ENCODE measurements at places on chromosomes 6 and 20. TPM values are rescaled to one million over a fixed set of nuclear protein-coding genes. Genes with fewer than 3 reads are reported as not detected.

GRCh38 chr20:56422076-56422823 lies 10.2 kb downstream of the CASS4 start:
- no peak for DNase-seq

Gene RIPOR3
- total RNA-seq = 3.3 TPM

Gene HLA-DMB
- 6.9 TPM for total RNA-seq

DNA sequence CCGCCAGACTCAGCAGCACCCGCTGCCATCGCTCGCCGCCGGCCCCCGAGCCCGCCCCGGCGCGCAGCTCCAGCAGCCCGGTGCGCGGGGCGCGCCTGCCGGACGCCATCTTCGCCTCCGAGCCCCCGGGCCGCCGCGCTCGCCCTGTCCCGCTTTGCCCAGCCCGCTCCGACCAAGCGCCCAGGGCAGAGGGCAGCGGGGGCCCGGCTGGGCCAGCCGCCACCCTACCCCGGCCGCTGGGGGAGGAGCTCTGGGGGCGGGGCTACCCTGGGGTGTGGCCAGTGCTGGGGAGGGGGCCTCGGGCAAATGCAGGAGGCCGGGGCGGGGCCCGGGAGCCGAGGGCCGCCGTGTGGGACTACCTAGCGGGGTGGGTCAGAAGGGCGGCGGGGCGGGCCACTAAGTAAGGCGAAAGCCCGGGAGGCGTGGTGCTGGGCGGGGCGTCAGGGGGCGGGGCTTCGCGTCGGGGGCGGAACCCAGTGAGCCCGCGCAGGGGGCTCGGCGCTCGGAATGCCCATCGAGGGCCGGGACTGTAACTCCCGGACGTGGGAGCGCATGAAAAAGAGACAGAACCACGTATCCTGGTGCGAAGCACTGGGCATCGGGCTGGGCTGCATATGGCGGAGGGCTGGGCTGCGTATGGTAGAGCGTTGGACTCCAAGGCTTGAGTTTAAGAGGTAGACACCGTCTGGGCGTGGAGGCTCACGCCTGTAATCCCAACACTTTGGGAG lies at the start of gene SNTA1:
SNTA1 (minus strand) TSS at position 252 of the 728 bp plus-strand sequence; CDS start at position 109, 143 bp downstream.
- DNase-seq = peak; percentile 94

GRCh38 chr6:136550330-136551071 lies at the start of gene MAP7:
MAP7 (minus strand) TSS chr6:136550422; CDS start chr6:136550408, 14 bp downstream.
- peak; percentile 64 for DNase-seq

DNA sequence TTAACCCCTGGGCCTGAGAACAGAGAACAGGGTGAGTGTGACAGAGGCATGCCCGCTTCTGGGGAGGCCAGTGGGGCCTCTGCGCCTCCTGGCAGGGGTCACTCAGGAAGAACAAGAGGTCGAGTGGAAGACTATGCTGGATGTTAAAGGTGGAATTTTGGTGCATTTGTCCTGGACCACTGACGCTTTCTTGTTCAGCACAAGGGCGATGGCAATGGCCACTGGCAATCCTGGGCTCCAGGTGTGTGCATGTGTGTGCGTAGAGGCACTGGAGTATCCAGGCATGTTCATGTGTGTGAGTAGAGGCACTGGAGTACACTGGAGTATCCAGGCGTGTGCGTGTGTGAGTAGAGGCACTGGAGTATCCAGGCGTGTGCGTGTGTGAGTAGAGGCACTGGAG lies 23.5 kb upstream of the NPBWR2 start:
- no peak for DNase-seq

DNA sequence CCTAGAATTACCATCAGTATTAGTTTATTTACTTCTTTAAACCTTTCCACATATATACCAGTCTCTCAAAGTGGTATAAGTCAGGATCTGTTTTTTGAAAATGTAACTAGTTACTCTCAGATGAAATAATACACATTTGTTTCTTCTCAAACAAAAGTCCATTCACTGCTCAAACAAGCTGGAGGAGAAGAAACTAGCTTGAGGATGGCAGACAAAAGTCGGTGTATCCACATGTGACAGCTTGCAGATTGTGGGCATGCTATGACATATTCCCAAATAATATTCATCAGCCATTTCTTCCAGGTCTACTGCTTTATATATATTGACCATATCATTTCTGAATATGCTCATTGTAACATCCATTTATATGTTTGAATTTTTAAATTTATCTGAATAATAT lies 197.4 kb upstream of the KCNQ5 start:
- DNase-seq = no peak

Gene HTR1E
- not detected for total RNA-seq

Gene GPR6
- not detected for total RNA-seq

Gene TCP11
- not detected for total RNA-seq

GRCh38 chr20:57449398-57450354 lies 58.5 kb downstream of the RBM38 start:
- no peak for DNase-seq

DNA sequence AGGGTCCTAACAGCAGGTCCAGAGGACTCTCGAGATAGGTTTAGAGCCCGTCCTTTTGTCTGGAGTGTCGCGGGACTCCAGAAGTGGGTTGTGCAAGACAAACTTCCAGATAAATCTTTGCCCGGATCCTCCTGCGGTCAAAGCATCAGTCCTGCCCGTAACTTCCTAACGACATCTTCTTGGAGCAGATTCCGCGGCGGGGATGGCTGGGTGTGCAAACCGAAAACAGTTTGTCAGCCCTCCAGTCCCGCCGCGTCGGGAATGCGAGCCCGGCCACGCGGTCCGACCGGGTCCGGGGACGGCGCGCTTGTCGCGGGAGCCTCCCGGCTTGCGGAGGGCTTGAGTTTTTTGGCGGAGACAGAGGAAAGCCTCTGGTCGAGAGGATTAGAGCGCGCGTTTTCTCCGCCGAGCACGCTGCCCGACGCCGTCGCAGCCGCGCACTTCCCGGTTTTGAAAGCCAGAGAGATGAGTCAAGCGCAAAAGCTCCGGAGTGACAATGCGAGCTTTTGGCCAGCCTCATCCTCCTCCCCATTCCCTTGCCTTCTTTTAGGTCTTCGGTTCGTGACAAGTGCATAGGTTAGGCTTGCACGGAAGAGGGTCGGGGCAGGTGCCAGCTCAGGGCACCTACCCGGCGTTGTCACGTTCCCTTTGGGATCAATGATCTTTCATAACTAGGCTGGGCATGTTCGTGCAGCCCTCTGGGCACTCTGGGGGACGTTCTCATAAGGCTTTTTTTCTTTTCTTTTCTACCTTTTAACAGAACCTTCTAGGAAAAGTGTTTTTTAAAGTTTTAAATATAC lies 91.3 kb upstream of the PRDM1 start:
- peak; percentile 57 for DNase-seq

Gene CDS2
- total RNA-seq = 57.7 TPM

GRCh38 chr6:16635810-16636602 lies 125.3 kb downstream of the ATXN1 start:
- DNase-seq = no peak

DNA sequence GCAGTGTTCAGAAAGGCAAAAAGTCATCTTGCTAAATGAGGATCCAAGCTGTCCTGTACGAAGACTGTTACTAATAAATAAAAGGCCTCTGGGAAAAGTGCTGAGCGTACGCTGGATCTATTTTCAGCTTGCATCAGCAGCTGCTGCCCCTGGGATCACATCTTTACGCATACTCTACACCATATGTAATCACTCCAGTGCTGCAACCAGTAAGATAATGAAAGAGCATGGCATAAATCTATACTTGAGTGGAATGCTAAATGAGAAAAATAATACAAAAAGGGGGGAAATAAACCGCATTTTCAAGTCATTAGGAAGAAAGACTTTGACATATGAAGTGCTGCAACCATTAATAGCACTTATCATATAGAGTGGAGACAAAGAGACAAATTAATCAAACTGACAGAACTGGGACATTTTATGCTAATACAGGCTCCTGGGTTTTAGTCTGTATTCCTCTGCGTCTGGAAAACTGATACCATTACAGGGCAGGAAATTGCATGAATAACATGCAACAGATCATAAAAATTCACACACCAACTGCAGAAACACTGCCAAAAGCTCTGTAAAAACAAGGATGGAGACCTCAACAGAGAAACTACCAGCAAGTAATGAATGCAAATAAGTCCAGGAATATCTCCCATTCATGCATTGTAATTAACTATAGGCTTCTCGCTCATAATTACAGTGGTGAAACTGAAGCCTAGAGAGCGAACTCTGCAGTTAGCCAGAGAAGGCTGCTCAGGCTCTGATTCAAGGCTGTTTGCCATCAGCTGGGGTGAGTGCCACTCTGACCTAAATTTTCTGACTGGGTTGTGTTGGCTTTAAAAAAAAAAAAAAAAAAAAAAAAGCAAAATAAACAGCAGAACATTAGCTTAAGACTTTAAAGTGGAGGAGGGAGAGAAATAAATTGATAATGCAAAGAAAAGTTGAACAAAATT lies 83.8 kb downstream of the GJA10 start:
- no peak for DNase-seq

- DNase-seq = no peak
These were observed 17.2 kb upstream of the TAGAP start for GRCh38 chr6:159061805-159062563.

Gene CPXM1
- total RNA-seq = 4.3 TPM

DNA sequence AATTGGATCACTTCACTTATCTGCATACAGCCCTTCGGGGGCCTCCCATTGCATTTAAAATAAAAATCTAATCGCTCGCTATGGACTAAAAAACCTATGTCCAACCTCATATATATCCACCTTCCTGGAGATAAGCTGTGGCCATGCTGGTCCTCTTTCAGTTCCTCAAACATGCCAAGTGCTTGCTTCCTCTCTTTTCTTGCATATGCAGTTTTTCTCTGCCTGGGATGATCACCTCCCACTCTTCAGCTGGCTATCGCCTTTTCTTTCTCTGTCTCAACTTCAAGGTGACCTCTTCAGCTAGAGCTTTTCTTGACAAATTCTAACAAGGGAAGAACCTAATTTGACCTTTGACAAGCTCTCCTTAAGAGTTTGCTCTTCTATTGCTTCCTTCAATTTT lies 5.6 kb upstream of the TFB1M start:
- DNase-seq = no peak

GRCh38 chr6:37442416-37443215 lies 9.6 kb downstream of the CMTR1 start:
- no peak for DNase-seq

- DNase-seq = no peak
These were observed 147.2 kb downstream of the PCSK2 start for GRCh38 chr20:17374086-17374485.

Gene KHDC1L
- total RNA-seq = not detected

Gene IL17A
- not detected for total RNA-seq

- no peak for DNase-seq
These were observed 11.0 kb downstream of the SCUBE3 start for GRCh38 chr6:35224720-35225119.

- no peak for DNase-seq
These were observed 43.1 kb upstream of the ZNF831 start for GRCh38 chr20:59120491-59120890.

DNA sequence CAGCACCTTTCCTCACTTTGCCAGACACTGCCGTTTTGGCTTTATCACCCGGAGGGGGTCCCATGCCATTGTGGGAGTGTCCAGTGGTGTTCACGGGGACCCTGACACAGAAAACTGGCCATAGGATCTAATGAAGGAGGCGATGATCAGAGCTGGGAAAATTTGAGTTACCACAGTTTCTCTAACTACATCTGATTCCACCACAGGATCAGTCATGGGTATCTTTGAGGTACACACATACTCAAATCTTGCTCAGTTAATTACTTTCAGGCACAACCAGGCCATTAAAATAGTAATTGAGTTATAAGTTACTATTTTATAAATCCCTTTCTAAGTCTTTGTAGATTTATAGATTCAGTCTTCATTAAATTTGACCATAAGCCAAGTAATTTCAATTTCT lies 215.1 kb downstream of the PRL start:
- DNase-seq = no peak

GRCh38 chr20:48795732-48796131 lies 32.1 kb downstream of the PREX1 start:
- DNase-seq = no peak

- DNase-seq = no peak
These were observed 1.1 kb downstream of the CENPB start for GRCh38 chr20:3785240-3786125.

DNA sequence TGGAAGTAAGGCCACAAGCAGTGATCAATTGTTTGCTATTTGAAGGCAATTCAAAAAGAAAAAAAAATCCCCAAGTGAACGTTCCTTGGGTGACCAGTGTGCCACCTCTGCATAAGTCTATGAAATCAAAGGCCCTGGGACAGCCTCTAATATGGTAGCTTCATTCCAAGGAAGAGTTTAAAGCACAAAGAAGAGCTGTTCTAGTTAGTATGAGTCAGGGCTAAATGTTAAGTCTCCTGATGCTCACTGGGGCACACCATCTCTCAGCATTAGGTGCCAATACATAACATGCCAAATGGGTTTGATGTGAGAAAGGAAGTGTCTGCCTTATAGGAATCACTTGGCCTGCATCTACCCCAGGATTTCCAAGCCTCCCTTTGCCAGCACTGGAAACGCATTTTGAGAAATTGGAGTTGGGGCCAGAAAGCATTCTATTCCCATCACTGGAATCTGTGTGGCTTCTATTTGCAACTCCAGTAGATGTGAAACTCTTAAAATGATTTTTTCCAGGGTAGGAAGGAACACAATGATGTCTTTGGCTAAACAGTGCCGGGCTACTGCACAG lies 13.0 kb downstream of the UNC5CL start:
- DNase-seq = no peak

- DNase-seq = no peak
These were observed 93.9 kb downstream of the RNASET2 start for GRCh38 chr6:166862287-166862977.

- no peak for DNase-seq
These were observed 3.4 kb upstream of the GATA5 start for GRCh38 chr20:62479156-62479555.

Gene MPIG6B
- 0.39 TPM for total RNA-seq

Gene C20orf141
- total RNA-seq = not detected

Gene ETV7
- 0.63 TPM for total RNA-seq

- no peak for DNase-seq
These were observed 518.0 kb downstream of the CD109 start for GRCh38 chr6:74213995-74214394.

DNA sequence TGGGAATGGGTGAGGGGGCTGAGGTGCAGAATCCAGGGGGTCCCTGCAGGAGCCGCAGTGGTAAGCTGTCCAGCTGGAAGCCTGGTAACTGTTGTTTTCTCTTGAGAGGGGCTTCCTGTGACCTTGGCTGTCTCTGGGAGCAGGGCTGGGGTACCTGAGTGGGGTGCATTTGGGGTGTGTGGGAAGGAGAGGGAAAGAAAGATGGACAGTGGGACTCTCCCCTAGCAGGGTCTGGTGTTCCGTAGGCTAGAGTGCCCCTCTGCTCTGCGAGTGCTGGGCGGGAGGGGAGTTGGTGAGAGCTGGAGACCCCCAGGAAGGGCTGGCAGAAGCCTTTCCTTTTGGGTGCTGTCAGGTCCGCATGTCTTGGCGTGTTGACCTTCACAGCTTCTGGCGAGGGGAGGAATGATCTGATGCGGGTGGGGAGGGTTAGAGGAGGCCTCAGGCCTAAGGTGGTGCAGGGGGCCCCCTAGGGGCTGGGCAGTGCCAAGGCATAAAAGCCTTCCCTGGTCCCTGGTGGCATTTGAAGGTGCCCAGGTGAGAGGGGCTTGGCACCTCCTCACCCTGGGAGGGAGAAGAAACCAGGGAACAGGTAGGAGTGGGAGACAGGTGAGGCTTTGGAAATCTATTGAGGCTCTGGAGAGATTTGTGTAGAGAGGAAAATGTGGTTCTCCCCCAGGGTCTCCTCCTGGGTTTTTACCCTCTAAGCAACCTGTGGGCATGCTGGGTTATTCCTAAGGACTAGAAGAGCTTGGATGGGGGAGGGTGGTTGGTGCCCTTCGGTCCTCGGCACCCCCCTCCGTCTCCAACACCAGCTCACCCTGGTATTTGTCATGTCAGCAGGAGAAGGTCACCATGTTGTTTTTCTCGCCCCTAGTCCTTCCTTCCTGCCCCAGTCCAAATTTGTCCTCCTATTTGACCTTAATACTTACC lies 3.3 kb downstream of the VEGFA start:
- DNase-seq = peak; percentile 65

- DNase-seq = no peak
These were observed 23.0 kb downstream of the RAB23 start for GRCh38 chr6:57198926-57199636.
